Activated naive CD4-positive, alpha-beta T cell treated with Interleukin-2 at 50 U/mL for 16 hours (primary cell): ENCODE measurements at places on chromosomes 7 and 10.

- DNase-seq, result no peak
Measured at GRCh38 chr10:125037145-125037877, 95.4 kb downstream of the ZRANB1 start.

DNA sequence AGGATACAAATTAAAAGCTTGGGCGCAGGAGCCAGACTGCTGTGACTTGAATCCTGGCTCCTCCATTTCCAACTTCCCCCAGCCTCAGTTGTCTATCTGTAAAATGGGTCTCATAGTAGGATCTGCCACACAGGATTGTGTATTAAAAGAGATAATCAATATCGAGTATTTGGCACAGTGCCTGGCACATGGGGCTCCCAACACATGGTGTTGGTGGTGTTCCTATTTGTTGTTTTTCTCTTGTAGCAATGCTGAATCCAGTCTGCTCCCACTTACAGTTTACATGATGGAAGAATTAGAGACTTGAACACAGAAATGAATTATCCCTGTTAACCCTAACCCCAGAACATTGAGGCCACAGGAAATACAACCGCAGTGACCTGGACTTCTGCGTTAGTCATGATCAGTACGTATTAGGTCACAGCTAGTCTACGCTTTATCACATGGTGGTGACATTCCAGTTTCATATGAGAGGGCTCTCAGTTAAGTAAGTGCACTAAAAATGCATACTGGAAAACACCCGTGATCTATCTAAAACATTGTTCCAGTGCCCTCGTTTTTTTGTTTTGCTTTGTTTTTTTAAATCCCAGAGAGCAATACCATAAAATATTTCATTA lies 169.5 kb upstream of the KLF14 start:
- peak; percentile 26 for DNase-seq

DNA sequence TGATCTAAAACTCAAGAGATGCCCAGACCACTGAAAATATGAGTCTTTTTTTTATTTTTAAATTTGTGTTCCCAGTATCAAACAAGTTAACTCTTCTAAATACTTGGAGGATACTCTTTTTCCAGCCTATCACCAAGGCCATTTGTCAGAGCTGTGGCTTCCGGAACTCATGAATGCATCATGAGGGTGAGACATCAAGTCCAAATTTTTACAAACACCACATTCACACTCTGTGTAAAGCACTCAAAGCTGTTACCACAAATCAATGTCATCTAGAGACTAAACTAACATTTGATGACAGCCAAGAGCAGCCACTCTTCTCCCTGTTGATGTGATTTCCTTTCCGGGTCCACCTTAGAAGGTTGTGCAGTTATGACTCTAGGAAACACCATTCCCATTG lies 43.8 kb upstream of the ARID5B start:
- DNase-seq, result no peak

- DNase-seq, result no peak
Measured at GRCh38 chr10:117972168-117972837, 74.4 kb downstream of the RAB11FIP2 start.

DNA sequence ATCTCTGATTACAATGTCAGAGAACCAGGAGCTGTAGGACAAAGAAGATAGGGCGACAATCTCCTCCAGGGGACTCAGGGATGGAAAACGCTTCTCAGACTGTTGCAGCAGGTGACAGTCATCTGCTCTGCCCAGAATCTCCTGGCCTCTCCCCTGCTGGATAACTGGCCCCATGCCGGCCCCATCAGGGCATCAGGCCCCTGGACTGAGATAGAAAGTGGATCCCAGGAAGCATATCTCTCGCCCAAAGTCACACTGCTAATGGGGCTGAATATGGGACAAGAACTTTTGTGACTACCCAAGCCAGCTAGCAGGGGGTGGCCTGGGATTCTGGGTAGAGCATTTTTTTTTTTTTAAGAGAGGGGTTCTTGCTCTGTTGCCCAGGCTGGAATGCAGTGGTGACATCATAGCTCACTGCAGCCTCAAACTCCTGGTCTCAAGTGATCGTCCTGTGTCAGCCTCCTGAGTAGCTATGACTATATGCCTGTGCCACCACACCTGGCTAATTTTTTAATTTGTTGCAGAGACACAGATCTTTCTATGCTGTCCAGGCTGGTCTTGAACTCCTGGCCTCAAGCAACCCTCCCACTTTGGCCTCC lies 20.5 kb upstream of the MLXIPL start:
- DNase-seq, result no peak

- DNase-seq, result no peak
Measured at GRCh38 chr10:16586358-16587138, 64.9 kb upstream of the C1QL3 start.

DNA sequence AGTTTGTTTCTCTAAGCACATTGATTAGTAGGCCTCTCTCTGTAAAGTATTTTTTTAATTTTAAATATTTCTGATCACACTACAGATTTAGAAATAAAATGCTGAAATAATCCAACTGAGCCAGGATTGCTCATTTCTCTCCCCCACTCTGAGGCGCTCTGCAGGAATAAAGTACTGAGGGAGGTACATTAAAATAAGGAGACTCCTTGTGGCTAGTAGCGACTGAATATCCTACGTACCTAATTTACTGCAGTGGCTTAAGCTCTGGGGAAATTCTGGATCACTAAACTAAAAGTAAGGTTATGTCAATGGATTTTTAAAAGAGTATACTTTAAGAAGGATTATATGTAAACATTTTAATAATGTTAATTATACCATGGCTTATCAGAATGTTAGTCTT lies 75.2 kb downstream of the RTKN2 start:
- DNase-seq, result no peak
